Substantia nigra (tissue), 51 donors: ENCODE measurements at places on chromosomes 7 and 10.

- DNase-seq = no peak
Measured at GRCh38 chr10:100528921-100529474, 673 bp downstream of the NDUFB8 start.

- DNase-seq = no peak
Measured at GRCh38 chr7:137652721-137653120, 194.1 kb downstream of the DGKI start.

DNA sequence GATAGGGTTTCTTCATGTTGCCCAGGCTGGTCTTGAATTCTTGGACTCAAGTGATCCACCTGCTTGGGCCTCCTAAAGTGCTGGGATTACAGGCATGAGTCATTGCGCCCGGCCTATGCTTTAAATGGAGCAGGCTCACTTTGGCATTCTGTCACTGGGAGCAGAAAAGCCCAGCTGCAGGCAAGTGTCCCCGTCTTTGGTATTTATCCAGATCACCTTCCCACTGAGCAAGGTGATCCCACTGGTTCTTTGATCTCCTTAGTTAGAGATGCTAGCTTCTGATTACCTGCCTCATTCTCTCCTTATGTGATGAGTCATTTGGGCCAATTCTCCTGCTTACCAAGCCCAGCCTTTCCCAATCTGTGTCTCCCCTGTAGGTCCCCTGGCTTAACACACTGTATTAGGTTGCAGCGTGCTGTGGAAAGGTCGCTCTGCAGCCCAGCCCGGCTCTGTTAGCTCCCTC is 39.3 kb downstream of the SPDYE5 start:
- no peak for DNase-seq

- no peak for DNase-seq
Measured at GRCh38 chr10:91434041-91434440, 23.9 kb downstream of the HECTD2 start.

GRCh38 chr10:86992929-86993328 is 24.6 kb downstream of the ADIRF start:
- DNase-seq = no peak

DNA sequence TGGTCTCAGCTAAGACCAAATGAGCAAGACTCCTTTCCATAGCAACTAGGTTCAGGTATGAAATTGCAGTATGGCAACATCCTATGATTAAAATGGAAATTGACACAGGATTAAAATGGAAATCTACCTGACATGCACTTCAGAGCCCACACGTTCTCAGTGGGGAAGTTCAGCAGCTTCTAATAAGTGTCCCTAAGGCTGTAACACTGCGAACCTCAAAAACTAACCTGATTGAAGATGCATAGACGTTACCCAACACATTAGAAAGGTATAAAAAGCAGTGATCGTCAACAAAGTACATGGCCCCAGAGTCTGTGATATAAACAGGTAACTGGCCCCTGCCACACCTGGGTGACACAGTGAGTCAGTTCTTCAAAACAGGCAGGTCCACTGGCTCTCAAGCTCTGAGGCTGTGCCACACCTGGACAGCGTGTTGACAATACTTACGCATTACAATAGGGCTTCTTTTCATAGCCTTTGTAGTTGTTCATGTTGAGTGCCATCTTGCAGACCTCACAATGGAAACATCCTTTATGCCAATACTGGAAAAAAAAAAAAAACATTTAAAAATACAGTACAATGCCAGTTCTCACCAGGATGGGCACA is 274.9 kb upstream of the NEBL start:
- DNase-seq = no peak

- DNase-seq = no peak
Measured at GRCh38 chr7:45027774-45028114, 27.7 kb downstream of the CCM2 start.

DNA sequence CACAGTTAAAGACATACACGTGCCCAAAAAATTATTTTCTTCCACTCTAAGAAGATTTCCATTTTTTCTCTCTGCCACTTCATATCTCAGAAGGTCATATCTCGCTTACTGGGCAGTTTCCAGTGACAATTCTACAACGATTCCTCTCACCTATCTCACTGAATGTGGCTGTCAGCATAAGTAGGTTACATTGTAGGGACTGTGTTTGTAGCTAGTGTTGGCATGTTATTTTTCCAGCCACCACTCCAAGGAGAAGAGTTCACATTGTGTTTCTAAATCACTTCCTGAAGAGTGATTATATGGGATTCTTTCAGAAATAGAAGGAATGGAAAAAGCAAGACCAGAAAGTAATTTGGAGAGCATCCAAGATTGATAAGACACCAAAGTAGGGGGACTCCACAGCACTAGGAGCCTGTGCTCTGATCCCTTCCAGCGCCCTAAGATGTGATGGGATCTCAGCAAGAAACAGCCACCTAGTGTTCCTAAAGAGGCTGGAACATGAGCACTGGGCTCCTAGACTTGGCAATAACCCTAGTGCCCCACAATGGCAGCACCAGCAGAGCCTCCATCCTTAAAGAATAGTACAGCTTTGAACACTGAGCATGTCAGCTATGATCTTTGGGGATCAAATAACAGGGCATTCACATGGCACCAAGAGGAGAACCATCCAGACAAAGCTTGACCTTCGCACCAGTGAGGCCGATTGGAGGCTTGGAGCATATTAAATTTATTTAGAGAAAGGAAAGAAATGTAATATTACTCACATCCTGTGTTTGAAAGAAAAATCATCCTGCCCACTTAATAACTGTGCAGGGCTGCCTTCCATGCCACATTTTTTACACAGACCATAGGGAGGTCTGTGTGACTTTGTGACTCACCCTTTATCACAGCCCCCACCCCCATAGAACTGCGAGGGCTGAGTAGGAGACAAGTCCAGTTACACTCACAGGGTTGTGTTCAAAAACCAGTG is 51.8 kb downstream of the CAV1 start:
- DNase-seq = no peak

- no peak for DNase-seq
Measured at GRCh38 chr7:114628362-114628761, 213.7 kb downstream of the FOXP2 start.

- DNase-seq = no peak
Measured at GRCh38 chr10:122154545-122155366, 116.3 kb upstream of the BTBD16 start.

DNA sequence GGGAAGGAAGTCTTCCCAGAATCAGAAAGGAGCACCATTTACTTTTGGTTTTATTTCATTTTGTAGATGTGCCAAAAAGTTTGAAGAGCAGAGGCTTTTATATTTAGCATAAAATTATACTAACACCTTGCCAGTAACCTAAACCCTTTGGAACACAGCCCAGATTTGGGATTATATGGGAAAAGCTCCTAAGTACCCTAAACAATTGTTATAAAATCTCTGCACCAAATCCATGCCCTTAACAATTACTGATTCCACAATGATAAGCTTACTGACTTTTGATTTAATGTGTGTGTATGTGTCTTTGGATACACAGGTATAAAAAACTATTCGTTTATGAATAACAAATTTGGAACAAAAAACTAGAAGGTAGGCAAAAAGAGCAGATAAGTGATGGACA is 39.0 kb upstream of the TMEM229A start:
- no peak for DNase-seq
